Stimulated activated CD8-positive, alpha-beta memory T cell treated with anti-CD3 and anti-CD28 coated beads, Interleukin-7, amount 100 ng/mL, for 1 hour (primary cell): ENCODE measurements at places on chromosomes 2 and 18.

GRCh38 chr2:219542931-219543595 is 546 bp downstream of the CHPF start:
- no peak for DNase-seq

DNA sequence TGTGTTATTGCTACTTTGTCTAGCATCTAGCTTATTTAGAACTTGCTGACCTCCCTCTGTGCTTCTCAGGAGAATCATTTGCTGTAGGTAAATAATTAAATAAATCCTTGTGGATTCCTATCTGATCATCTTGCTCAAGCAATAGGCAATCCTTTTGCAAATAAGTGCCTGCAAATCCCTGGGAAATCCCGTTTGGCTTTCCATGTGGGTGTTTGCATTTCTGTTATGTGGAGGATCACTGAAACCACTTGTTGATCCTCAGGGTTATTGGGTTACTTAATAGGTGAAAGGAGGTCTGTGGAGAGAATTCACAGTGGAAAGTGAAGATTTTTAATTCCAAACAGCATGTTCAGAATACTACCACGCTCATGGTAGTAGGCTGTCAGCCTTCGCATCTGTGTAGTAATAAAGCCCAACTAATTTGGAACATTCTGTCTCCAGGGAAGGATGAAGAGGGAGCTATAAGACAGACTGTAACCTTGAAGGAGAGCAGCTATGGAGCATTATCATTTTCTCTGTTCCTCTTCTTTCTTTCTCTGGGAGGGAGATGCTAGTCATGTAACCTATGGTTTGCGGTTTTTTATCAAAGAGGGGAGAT is 72.5 kb downstream of the GULP1 start:
- no peak for DNase-seq

GRCh38 chr2:238808761-238809160 is 39.1 kb upstream of the TWIST2 start:
- DNase-seq = no peak

GRCh38 chr2:109432421-109432820 is 181.3 kb downstream of the SEPTIN10 start:
- DNase-seq = no peak

GRCh38 chr18:48739266-48740067 is 200.6 kb downstream of the CTIF start:
- DNase-seq = no peak
